Left ventricle myocardium superior (tissue), 1 donor: ENCODE measurements at places on chromosomes 6 and 20. TPM values are rescaled to one million over a fixed set of nuclear protein-coding genes. Genes with fewer than 3 reads are reported as not detected.

Gene ZNFX1
- total RNA-seq: 20.6 TPM

Gene RAMACL
- 0.67 TPM for total RNA-seq

Gene SYCP2
- 2.8 TPM for total RNA-seq

Gene DCDC2
- not detected for total RNA-seq

Gene TREM2
- 0.59 TPM for total RNA-seq

Gene KCNK15
- 0.25 TPM for total RNA-seq

Gene GABRR1
- not detected for total RNA-seq

Gene HAO1
- not detected for total RNA-seq

Gene GPLD1
- 1.1 TPM for total RNA-seq

Gene UCKL1
- 59.9 TPM for total RNA-seq

Gene COX4I2
- 10.1 TPM for total RNA-seq

Gene RNGTT
- 8.4 TPM for total RNA-seq

Gene GSTA2
- not detected for total RNA-seq

Gene TNXB
- 64.1 TPM for total RNA-seq

Gene CST7
- total RNA-seq: 0.92 TPM

Gene EPHA7
- 1.5 TPM for total RNA-seq

Gene SYNGAP1
- total RNA-seq: 6.2 TPM

Gene IP6K3
- total RNA-seq: 47.5 TPM

Gene KIZ
- 41.9 TPM for total RNA-seq

Gene DNMT3B
- 0.50 TPM for total RNA-seq

Gene OR2B6
- total RNA-seq: not detected

Gene AGER
- total RNA-seq: 3.0 TPM

Gene ABHD16B
- not detected for total RNA-seq

Gene DYNLRB1
- total RNA-seq: 154 TPM

Gene GATA5
- total RNA-seq: 18.1 TPM

Gene NMBR
- total RNA-seq: not detected

Gene RIPPLY2
- total RNA-seq: not detected

Gene TTK
- 0.32 TPM for total RNA-seq

Gene PBOV1
- total RNA-seq: not detected

Gene ETV7
- 0.15 TPM for total RNA-seq

Gene ADGRF5
- 45.9 TPM for total RNA-seq

Gene SMLR1
- total RNA-seq: not detected

Gene RAB32
- total RNA-seq: 5.3 TPM

Gene SLC22A1
- 0.17 TPM for total RNA-seq

Gene WFDC12
- total RNA-seq: not detected

Gene HEY2
- total RNA-seq: 66.8 TPM

Gene MLN
- not detected for total RNA-seq

Gene C20orf144
- not detected for total RNA-seq

Gene SOD2
- 1,053 TPM for total RNA-seq

Gene SLC16A10
- 20.8 TPM for total RNA-seq

Gene CST2
- total RNA-seq: not detected

Gene FOXA2
- not detected for total RNA-seq

Gene AVP
- total RNA-seq: not detected

Gene TRIM15
- not detected for total RNA-seq
